D721Med (cell line): ENCODE measurements at places on chromosomes 2 and 18.

DNA sequence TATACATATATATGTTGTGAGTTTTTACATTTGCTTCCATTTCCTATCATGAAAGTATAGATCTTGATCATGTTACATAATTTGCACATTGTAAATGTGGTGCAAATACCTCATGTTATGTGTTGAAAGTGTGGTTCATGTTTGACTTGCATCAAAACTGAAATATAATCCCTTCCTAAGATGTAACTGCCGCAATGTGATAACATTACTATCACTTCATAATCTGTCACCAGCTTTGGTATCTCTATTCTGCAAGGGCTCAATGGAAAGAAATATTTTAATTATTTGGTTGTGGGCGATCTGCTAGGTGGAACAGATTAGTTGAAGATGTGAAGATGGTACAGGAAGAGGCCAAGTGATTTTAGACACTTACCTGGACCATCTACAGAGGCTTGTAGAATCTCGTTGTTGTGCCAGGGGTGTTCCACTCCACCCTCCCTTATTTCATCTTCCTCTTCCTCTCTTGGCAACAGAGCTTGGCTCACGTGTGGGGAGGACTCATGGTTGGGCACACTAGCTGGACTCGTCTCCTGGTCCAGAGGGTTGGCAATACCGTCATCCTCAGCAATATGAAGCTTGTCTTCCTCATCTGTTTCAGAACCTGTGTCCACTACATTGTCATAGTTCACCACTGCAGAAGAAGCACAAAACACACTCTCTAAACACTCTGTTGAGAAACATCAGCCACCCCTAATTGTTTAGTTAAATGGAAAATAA lies 90.4 kb downstream of the ZEB2 start:
- no peak for DNase-seq

GRCh38 chr18:34550156-34550555 lies 159.9 kb upstream of the DTNA start:
- no peak for DNase-seq

DNA sequence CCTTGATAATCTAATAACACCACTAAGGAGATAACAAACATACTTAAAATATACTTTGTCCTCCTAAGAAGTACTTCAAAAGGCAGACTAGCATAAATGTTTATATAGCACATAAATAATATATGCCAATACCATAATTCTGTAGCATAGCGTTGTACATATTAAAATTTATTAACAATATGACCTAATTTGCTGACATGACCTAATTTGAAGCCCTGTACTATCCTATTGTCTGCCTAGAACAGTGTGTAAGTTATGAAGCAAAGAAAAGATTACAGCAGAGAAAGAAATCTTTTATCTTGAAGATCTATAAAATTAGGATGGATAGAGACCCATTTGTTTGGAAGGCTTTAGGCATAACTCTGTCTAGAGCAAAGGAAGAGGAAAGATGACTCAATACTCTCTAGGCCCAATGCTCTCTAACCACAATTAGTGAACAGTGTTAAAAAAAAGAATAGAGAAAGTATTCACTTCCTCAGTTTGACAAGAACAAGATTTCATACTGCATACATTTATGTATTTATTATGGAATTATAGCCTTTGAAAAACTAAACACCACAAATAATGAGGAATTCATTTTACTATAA lies 231.3 kb downstream of the ZRANB3 start:
- no peak for DNase-seq

- DNase-seq: no peak
Observed at GRCh38 chr18:45399643-45400042, 215.6 kb upstream of the SLC14A2 start.

DNA sequence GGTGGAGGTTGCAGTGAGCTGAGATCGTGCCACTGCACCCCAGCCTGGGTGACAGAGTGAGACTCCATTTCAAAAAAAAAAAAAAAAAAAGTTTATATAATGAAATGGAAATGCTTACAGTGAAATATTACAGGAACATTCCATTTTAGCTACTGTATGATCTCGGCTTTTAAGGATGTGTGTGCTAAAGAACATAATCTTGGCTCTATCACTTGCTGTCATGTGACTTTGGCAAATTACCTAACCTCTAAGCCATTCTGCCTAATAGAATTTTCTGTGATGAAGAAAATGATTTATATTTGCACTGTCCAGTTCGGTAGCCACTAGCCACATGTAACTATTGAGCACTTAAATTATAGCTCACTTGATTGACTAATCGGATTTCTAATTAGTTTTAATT lies 36.3 kb downstream of the SMAD4 start:
- DNase-seq: no peak

GRCh38 chr2:39538718-39539117 lies 101.6 kb upstream of the MAP4K3 start:
- DNase-seq: no peak

- DNase-seq: no peak
Observed at GRCh38 chr2:138949517-138949916, 169.3 kb upstream of the NXPH2 start.

- DNase-seq: no peak
Observed at GRCh38 chr2:26581991-26582842, 58.9 kb downstream of the CIB4 start.

- DNase-seq: no peak
Observed at GRCh38 chr18:63992751-63993150, 22.9 kb downstream of the SERPINB8 start.
